ENCODE measurements at places on chromosomes 2 and 18. TPM values are rescaled to one million over a fixed set of nuclear protein-coding genes. Genes with fewer than 3 reads are reported as not detected.

DNA sequence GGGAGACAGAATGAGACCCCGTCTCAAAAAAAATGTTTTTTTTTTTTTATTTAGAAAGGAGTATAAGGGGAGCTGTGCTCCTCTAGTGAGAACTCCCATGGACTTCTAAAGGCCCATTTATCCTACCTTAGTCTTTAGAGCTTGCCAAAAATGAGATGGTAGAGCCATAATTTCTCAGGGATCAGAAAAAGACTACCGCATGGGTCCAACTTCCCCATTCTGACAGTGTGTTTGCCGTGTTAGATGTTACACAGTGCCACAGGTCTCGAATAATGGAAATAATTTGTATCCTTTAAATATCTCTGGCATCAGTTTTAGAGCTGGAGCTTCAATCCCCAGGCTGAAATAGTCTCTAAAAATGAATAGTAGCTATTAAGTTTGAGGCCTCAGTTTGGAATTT is 6.0 kb upstream of the SLC39A10 start:
- H3K36me3 ChIP-seq = no peaks in the 10 kb centered on the region
- no peaks in the 10 kb centered on the region for H3K27me3 ChIP-seq
- no peak overlapping the region for H3K4me3 ChIP-seq
- H3K27ac ChIP-seq = no peak overlapping the region

The ICA1L gene
- total RNA-seq = 7.4 TPM

The TWIST2 gene
- total RNA-seq = 1.0 TPM

The UGT1A3 gene
- total RNA-seq = not detected

GRCh38 chr2:3303583-3304406 is 73.8 kb downstream of the EIPR1 start:
- peaks cover 6% of the 10 kb centered on the region for H3K36me3 ChIP-seq
- peaks cover 11% of the 10 kb centered on the region for H3K4me1 ChIP-seq
- peak overlapping the region; percentile 66 for H3K27ac ChIP-seq

The NBEAL1 gene
- total RNA-seq = 14.8 TPM

DNA sequence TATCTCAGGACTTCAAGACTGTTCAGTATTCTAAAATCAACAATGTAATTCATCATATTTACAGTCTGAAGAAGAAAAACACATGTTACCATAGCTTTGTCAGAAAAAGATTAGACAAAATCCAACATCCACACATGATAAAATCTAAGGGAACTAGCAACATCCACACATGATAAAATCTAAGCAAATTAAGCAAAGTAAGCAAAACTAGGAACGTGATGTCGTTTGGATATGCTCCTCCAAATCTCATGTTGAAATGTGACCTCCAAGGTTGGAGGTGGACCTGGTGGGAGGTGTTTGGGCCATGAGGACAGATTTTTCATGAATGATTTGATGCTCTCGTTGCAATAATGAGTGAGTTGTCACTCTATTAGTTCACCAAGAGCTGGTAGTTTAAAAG is 717.3 kb upstream of the HS6ST1 start:
- no peak overlapping the region for H3K4me3 ChIP-seq
- H3K4me1 ChIP-seq = no peaks in the 10 kb centered on the region
- H3K36me3 ChIP-seq = no peaks in the 10 kb centered on the region
- H3K27me3 ChIP-seq = no peaks in the 10 kb centered on the region
- DNase-seq = no peak

DNA sequence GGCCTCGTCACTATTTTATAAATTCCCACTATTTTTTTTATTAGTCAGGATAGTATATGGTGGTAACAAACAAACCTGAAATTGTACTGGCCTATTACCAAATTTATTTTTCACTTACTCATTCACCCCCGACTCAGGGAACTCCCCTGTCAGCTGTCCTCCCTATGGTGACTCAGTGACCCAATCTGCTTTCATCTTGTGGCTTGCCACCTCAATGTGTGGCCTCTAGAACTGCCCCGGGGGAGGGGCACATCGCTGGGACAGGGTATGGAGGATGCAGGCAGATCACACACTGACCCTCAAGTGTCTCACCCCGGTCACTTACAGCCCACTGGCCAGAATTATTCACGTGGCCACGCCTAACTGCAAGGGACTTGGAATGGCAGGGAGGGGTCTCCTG is 71.6 kb downstream of the ACTR2 start:
- H3K27ac ChIP-seq = no peak overlapping the region
- no peak overlapping the region for H3K4me3 ChIP-seq
- DNase-seq = no peak
- no peaks in the 10 kb centered on the region for H3K36me3 ChIP-seq
- H3K4me1 ChIP-seq = peaks cover 37% of the 10 kb centered on the region

GRCh38 chr2:77578354-77578753 is 56.2 kb upstream of the LRRTM4 start:
- no peaks in the 10 kb centered on the region for H3K36me3 ChIP-seq
- no peak overlapping the region for H3K27ac ChIP-seq
- H3K27me3 ChIP-seq = no peaks in the 10 kb centered on the region
- DNase-seq = no peak

DNA sequence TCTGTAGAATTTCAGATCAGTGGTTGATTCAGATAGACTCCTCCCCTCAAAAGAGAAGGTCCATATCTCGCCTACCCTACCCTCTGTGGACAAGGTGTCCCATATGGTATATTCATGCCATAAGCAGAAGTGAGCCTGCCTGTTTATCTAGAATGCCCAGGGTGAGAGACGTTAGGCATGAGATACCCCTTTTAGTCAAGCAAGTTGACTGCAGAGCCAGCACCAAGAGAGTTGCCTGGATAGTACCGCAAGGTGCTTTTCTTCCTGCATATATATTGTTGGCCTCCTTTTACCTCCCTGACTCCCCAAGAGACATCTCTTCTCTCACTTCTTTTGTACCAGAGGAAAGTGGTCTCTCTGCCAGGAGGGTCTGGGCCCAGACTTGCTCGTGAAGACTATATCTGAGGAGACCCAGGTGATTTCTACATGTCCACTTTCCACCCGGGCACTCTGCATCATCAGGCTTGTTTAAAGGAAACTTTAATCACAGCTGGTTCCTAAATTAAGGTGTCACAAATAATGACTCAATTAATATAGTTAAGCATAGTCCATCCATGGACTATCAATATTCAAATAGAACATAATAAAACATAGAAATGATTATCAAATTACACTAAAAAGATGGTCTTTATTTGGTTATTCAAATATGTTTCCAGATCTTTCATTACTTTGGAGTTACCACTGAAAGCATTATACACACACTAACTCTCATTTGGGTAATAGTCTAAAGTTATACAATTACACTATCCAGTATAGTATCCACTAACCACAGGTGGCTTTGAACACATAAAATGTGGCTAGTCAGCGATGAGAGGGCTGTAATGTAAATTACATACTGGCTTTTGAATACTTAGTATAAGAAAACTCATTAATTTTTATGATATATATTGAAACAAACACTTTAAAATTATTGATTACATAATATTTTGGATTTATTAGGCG is 4.1 kb downstream of the ITGA4 start:
- H3K27ac ChIP-seq = no peak overlapping the region
- H3K4me3 ChIP-seq = no peak overlapping the region
- H3K4me1 ChIP-seq = peaks cover 20% of the 10 kb centered on the region
- DNase-seq = no peak
- H3K36me3 ChIP-seq = no peaks in the 10 kb centered on the region

- H3K27ac ChIP-seq = no peak overlapping the region
- H3K4me1 ChIP-seq = no peaks in the 10 kb centered on the region
- H3K27me3 ChIP-seq = peaks cover 28% of the 10 kb centered on the region
- no peak overlapping the region for H3K4me3 ChIP-seq
Observed at GRCh38 chr2:110865188-110865587, 132.8 kb downstream of the ACOXL start.

GRCh38 chr2:217366266-217366895 is 506.5 kb upstream of the TNP1 start:
- H3K27ac ChIP-seq = no peak overlapping the region
- no peaks in the 10 kb centered on the region for H3K36me3 ChIP-seq
- H3K4me1 ChIP-seq = peaks cover 6% of the 10 kb centered on the region
- H3K4me3 ChIP-seq = no peak overlapping the region
- DNase-seq = no peak

DNA sequence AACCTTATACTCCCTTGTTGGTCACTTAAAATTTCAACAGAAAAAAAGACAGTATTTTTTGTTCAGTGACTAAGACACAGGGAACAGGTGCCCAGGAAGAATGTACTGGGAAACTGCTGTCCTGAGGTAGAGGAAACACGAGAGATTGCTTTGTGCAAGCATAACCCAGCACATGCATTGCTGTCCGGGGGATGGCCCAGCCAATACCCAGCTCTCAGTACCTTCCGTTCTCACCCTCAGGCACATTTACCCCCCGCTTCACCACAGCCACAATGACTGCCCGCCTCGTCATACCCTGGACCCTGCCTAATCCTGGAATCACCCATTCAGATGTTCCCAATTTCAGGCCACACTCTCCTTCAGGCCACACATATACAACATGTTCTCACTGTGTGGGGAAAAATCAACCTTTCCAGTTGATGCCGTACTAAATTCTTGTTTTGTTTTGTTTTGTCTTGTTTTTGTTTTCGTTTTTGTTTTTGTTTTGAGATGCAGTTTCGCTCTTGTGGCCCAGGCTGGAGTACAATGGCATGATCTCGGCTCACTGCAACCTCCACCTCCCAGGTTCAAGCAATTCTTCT is 140.7 kb downstream of the ESCO1 start:
- H3K4me3 ChIP-seq = no peak overlapping the region
- H3K27ac ChIP-seq = no peak overlapping the region
- no peak for DNase-seq
- H3K4me1 ChIP-seq = peaks cover 33% of the 10 kb centered on the region

DNA sequence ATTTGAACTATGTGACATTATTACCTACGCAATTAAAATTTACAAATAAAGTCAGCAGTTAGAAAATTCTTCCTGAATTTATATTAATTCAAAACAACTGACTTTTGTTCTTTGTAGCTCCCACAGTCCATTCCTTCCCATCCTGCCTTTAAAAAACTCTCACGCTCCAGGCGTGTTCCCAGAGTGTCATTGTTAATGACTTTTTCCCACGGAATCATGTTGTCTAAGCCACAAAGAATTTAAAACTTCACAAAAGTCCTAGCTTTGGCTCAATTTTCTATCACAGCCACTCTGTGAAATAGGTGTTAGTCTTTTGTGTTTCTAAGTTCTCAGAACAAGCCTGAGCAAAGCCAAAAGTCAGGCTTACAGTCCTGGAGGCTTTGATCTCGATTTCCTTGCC is 26.5 kb downstream of the SLC1A4 start:
- no peaks in the 10 kb centered on the region for H3K36me3 ChIP-seq
- no peak overlapping the region for H3K27ac ChIP-seq
- no peak overlapping the region for H3K4me3 ChIP-seq
- DNase-seq = no peak

The KATNAL2 gene
- 2.4 TPM for total RNA-seq

GRCh38 chr2:13113002-13113401 is 396.3 kb downstream of the TRIB2 start:
- no peak overlapping the region for H3K27ac ChIP-seq
- no peak for DNase-seq
- no peak overlapping the region for H3K4me3 ChIP-seq
- H3K36me3 ChIP-seq = no peaks in the 10 kb centered on the region
- H3K27me3 ChIP-seq = no peaks in the 10 kb centered on the region

DNA sequence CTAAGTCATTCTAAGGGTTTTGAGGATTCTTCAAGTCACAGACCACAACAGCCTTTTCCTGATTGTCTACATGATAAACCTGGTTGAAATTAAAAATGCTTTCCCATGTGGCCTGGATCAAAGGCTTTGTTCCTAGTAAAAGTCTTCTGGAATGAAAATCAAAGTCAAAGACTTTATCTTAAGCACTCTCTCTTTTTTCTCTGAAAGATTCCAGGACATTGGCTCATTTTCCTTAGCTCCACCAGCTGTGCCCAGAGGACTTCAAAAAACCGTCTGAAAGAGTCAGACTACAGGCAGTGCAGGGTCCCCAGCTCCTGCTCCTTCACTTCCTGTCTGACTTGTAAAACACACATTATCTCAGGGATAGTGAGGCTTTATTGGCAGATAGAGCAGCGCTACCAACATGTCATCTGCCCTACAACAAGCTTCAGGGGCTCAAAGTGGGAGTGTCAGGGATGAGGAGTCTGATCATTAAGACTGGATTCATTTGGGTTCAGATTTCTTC is 148.2 kb downstream of the ESCO1 start:
- H3K27me3 ChIP-seq = no peaks in the 10 kb centered on the region
- peak overlapping the region; percentile 33 for H3K27ac ChIP-seq
- H3K4me1 ChIP-seq = peaks cover 39% of the 10 kb centered on the region
- H3K4me3 ChIP-seq = no peak overlapping the region
- no peaks in the 10 kb centered on the region for H3K36me3 ChIP-seq
- no peak for DNase-seq

- no peaks in the 10 kb centered on the region for H3K27me3 ChIP-seq
- H3K36me3 ChIP-seq = no peaks in the 10 kb centered on the region
- no peaks in the 10 kb centered on the region for H3K4me1 ChIP-seq
- DNase-seq = no peak
Observed at GRCh38 chr2:67286981-67287759, 110.0 kb upstream of the ETAA1 start.

- H3K4me3 ChIP-seq = no peak overlapping the region
- H3K27me3 ChIP-seq = no peaks in the 10 kb centered on the region
- no peaks in the 10 kb centered on the region for H3K4me1 ChIP-seq
- no peak overlapping the region for H3K27ac ChIP-seq
- peaks cover 38% of the 10 kb centered on the region for H3K36me3 ChIP-seq
Observed at GRCh38 chr18:58692422-58693185, 21.3 kb downstream of the MALT1 start.

The GPR35 gene
- 0.96 TPM for total RNA-seq

GRCh38 chr2:236302555-236302954 is 38.3 kb upstream of the ASB18 start:
- H3K27ac ChIP-seq = no peak overlapping the region
- no peak overlapping the region for H3K4me3 ChIP-seq
- H3K4me1 ChIP-seq = no peaks in the 10 kb centered on the region

The MYCN gene
- 0.61 TPM for total RNA-seq

DNA sequence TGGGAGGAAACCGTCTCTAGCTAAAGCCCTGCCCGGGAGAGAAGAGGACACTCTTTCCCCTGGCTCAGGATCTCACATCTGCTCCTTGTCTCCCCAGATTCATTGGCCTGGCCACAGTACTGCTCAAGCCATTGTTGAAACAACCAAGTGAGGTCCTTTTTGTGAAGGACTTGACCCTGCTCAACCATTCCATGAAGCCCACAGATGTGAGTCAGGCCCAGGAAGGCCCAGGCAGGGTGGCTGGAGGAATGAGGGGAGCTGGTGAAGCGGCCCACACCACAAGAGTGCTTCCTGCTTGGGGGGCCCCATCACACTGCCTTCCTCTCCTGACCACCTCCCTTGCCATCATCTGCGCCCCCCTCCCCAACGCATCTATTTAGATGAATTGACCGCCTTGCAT is 5.1 kb downstream of the FER1L5 start:
- no peaks in the 10 kb centered on the region for H3K36me3 ChIP-seq
- no peak for DNase-seq
- no peaks in the 10 kb centered on the region for H3K27me3 ChIP-seq

The LAMA1 gene
- total RNA-seq = not detected

The TUBA4B gene
- not detected for total RNA-seq

Data from heart right ventricle (tissue), 16 donors.